Thoracic aorta endothelial cell (primary cell): ENCODE measurements at places on chromosomes 6 and 20. TPM values are rescaled to one million over a fixed set of nuclear protein-coding genes. Genes with fewer than 3 reads are reported as not detected.

Gene TBC1D32
- 8.1 and 9.7 TPM in 2 replicates for total RNA-seq

Gene IL17F
- not detected in 2 replicates for total RNA-seq

Gene RALY
- total RNA-seq, result 83.1 and 99.3 TPM in 2 replicates

Gene SRMS
- total RNA-seq, result not detected in 2 replicates

Gene HTR1E
- not detected in 2 replicates for total RNA-seq

Gene CHD6
- 30.9 and 33.1 TPM in 2 replicates for total RNA-seq

Gene OPRM1
- not detected in 2 replicates for total RNA-seq

Gene TTBK1
- under 0.01 and 0.14 TPM in 2 replicates for total RNA-seq

Gene USP49
- total RNA-seq, result 2.9 and 3.6 TPM in 2 replicates

Gene HLA-DMB
- 0.27 and 0.50 TPM in 2 replicates for total RNA-seq

Gene TNFRSF6B
- total RNA-seq, result 13.2 and 15.5 TPM in 2 replicates

Gene OR2J1
- total RNA-seq, result not detected in 2 replicates

Gene SLC22A16
- total RNA-seq, result not detected in 2 replicates

Gene C20orf202
- not detected in 2 replicates for total RNA-seq

Gene GPX5
- not detected in 2 replicates for total RNA-seq

Gene CLPSL1
- not detected in 2 replicates for total RNA-seq

Gene SSTR4
- not detected in 2 replicates for total RNA-seq

Gene FOXA2
- total RNA-seq, result not detected in 2 replicates

Gene NKX2-4
- not detected in 2 replicates for total RNA-seq

Gene SLC52A3
- 0.07 TPM in 1 of 2 replicates, not detected in the other for total RNA-seq

Gene RFX6
- total RNA-seq, result not detected in 2 replicates

Gene CRISP3
- not detected in 2 replicates for total RNA-seq

Gene IPCEF1
- total RNA-seq, result 0.29 TPM in 1 of 2 replicates, not detected in the other

Gene EMILIN3
- total RNA-seq, result not detected in 2 replicates

Gene KIF13A
- total RNA-seq, result 71.7 and 80.5 TPM in 2 replicates

Gene SLC17A4
- not detected in 2 replicates for total RNA-seq
